Stimulated activated CD4-positive, alpha-beta T cell treated with anti-CD3 and anti-CD28 coated beads, Interleukin-12 subunit alpha, Interleukin-12 subunit beta, amount 100 ng/mL, for 4 hours (primary cell): ENCODE measurements at places on chromosomes 1 and 21.

DNA sequence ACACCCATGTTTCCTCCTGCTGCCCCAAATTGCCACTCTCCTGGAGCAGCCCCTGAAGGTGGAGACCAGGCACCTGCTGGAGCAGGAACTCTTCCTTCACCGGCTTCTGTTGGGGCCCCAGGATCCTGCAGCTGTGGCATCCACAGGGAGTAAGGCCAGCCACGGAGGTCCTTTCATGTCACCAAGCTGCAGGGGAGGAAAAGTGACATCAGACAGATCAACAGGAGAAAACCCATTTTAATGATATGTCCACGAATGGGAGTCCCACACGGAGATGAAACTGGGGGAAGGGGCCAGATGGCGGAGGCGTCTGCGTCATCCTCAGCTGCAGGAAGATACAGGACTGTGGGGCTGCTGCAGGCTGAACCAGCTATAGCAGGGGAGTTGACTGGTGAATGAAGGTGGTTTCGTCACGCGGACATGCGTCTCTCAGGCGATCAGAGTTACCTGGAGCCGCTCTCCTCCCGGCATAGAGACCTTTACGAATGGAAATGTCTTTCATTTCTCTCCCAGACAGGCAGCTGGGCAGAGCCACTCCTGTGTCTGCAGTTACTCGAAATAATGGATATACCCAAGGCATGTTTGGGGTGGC lies 9.9 kb downstream of the TP73 start:
- DNase-seq = no peak

DNA sequence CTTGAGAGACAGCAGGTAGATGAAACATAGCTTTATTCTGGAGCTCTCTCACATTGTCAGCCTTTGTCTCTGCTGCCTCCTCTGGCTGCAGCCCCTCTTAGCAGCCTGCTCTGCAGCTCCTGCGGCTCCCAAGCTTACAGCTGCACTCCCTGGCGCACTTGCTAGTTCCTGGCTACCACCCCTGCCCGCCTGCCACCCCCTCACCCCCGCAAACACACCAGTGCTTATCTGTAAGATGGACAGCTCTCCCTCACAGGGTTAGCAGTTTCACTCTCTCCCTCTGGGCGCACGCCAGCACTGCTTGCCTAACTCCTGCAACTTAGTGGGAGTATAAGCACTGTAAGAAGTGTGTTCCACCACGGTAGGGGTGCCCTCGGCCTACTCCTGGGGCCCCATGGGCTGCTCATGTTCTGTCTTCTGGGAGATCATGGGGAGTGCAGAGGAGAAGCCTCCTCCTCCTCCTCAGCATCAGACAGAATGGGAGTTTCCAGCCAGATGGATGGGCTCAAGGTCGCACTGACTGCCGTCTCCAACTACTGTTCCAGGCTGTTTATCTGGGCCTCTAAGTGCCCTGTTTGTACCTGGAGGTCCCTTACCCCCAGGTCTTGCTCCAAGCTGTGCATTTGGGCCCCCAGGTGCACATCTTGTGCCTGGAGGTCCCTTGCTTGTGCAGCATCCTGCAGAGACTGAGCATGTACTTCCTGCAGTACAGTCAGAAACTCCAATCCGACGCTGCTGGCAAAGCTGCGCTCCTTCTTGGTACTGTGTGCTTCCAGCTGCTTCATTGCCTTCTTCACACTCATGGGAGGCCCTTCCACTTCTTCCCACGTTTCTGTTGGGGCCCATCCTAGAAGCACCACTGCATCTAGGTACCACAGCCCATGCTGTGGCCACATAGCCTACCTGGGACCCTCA lies 1388.1 kb downstream of the AMY1C start:
- DNase-seq = no peak

- no peak for DNase-seq
Measured at GRCh38 chr1:205332015-205332791, 10.7 kb upstream of the NUAK2 start.

DNA sequence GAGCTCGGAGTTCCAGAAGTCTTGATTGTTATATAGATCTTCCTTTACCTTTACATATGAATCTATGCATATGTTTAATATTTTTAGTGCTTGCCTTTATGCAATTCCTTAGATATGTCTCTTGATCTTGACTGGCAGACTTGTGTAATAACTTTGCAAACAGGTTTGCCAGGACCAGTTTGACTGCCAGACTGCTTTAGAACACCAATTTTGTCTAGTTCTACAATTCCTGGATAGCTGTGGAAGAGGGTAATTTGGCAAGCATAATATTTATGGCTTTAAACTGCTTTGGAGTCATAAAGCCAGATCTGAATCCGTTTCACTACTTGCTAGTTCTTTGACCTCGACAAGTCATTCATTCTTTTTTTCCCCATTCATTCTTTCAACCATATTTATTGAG lies 250.0 kb downstream of the FAF1 start:
- no peak for DNase-seq

DNA sequence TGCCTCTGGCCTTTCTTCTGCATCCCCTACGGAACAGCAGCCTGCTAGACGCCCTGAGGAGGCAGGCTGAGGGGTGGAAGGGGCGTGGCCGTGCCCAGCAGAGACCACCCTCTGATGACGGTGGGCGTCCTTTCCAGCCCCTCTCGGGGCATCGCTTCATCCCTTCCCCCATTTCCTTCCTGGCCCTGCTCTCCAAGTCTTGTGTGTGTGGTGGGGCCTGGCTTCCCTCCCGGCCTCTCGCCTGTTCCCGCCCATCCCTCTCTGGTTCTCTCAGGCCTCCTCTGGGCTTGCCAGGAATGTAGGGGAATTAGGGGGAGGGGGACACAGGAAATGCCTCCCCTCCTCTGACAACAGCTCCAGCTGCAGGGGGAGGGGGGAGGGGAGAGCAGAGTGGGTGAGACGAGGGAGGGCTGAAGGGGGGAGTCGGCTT lies 51.1 kb downstream of the SKI start:
- no peak for DNase-seq

- no peak for DNase-seq
Measured at GRCh38 chr1:192747943-192748342, 60.9 kb upstream of the RGS2 start.

- no peak for DNase-seq
Measured at GRCh38 chr1:115056395-115056798, 26.8 kb downstream of the TSHB start.

- no peak for DNase-seq
Measured at GRCh38 chr1:156655151-156655903, 13.4 kb downstream of the BCAN start.

DNA sequence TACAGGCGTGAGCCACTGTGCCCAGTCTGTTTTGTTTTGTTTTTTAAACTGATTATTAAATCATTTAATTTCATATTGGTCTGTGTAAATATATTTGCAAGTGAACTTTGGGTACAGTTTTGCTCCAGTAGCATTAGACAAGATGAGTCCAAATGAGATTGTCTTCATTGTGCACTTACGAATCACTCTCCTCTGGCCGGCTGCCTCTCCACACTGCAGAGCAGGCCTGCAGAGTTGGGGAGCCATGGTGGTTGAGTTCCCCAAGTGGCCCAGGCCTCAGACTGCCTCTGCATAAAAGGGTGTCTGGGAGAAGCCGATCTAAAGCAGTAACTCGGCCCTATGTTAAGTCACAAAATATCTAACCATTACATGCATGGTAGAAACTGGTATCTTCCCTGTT lies 74.8 kb downstream of the ATP5PO start:
- DNase-seq = no peak

DNA sequence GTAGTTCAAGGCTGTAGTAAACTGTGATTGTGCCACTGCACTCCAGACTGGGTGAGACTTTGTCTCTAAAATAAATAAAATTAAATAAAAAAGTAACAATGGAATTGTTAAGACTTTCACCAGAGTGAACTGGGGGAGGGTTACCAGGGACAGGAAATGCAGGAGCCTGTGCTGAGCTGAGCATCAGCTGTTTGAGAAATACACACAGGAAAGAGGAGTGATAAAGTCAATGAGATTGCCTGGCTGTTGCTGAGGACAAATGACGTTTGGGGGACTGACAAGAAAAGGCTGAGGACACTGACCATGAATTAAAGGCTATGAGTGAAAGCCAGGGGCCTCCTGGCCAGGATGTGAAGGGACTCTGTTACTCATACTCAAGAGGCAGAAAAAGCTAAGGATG lies 226.3 kb downstream of the SETD4 start:
- no peak for DNase-seq

- no peak for DNase-seq
Measured at GRCh38 chr1:11516961-11517635, 38.1 kb downstream of the DISP3 start.

DNA sequence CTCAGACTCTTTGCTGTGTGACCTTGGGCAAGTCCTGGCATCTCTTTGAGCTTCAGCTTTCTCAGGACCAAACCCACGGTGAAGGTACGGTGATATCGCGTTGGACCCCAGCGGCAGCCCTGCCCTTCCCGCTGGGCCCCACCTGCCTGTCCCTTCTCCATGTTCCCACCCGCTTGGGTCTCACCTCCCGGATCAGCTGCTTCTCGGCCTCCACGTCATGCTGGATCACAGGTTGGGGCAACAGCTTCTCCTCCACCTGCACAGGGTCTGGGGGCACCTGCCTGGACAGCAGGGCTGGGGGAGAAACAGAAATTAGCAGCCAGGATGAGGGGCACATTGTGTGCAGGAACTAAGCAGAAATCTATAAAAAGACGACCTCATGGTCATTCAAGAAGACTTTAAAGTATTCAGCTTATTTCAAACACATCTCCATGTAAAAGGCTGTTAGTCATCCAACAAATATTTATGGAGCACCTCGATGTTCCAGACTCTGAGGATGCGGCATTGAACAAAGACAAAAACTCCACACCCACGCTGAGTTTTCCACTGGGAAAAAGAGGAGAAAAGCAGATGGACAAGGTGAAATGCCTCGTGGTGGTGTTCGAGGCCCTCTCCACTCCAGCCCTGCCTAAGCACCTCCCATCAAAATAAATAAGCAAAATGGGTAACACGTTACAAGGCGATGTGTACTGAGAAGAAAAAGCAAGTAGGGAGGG lies 19.5 kb downstream of the KIF17 start:
- no peak for DNase-seq

DNA sequence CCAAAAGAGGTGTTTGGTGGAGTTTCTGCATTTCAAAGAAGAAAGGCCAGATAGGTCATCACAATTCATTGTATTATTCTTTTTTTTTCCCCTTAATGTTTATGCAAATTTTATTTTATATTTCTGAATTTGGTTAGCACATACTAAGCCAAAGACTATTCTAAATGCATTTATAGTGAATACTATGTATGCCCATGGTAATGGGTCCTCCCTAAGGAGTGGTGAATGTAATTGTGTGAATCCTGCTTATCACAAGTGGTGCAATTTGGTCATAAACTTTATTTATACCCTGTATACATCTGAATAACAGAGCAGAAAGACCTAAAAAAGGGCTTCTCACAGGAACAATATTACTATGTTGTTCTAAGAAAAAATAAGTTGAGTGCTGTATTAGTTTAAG lies 99.1 kb downstream of the CD247 start:
- DNase-seq = no peak

DNA sequence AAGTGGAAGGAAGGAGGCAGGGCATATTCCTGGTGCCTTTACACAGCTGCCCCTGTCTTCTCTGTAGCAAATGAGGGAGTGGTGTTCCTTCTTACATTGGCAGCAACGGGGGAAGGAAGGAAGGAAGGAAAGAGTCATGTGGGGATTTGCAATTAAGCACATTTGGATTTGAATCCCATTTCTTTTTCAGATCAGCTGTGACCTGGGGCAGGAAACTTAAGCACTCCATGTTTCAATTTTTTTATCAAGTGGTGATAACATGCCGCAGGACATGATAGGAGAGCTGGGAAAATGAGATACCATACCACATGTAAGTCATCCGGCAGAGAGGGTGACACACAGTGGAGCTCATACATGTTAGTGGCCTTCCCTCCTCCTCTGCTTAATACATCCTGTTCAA lies 186.8 kb downstream of the APP start:
- no peak for DNase-seq

GRCh38 chr1:214492401-214493075 lies 58.9 kb downstream of the PTPN14 start:
- no peak for DNase-seq

DNA sequence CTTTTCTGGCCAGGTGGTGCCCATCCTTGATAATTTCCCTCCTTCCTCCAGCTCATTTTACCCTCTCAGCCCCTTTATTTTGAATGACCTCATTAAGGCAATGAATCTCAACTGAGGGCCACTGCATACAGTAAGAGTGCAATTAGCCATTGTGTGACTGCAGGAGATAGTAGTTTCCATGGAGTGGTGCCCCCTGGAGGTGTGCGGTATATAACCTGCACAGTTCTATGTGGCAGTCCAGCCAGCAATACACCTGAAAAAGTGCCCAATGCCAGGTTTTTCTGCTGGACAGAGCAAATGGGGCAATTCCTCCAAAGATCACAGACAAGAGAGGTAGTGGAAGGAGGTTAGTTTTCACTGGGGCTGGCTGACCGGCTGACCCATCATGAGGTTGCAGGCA lies 25.9 kb upstream of the LRRC38 start:
- DNase-seq = no peak

DNA sequence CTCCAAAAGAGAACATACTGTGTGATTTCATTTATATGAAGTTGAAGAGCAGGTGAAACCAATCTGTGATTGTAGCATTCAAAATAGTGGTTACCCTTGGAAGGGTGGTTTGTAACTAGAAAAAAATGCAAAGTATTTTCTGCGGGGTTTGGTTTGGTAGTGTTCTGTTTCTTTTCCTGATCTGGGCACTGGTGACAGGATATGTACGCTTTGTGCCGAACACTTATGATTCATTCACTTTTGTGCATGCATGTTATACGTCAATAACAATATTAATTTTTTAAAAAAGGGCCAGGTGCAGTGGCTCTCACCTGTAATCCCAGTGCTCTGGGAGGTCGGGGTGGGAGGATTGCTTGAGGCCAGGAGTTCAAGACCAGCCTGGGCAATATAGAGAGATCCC lies 63.8 kb downstream of the CD34 start:
- no peak for DNase-seq

GRCh38 chr1:220783453-220783852 lies 3.3 kb upstream of the MTARC1 start:
- DNase-seq = no peak

GRCh38 chr1:94416901-94417727 lies 1.1 kb upstream of the ABCD3 start:
- DNase-seq = no peak

GRCh38 chr1:116167625-116168276 lies 56.6 kb downstream of the MAB21L3 start:
- DNase-seq = no peak

GRCh38 chr1:90341516-90341915 lies 346.6 kb downstream of the ZNF326 start:
- no peak for DNase-seq

- DNase-seq = no peak
Measured at GRCh38 chr1:60990714-60991090, 91.7 kb upstream of the NFIA start.

- no peak for DNase-seq
Measured at GRCh38 chr21:38669186-38669585, 136.5 kb upstream of the ETS2 start.

GRCh38 chr1:175902281-175902680 lies 158.9 kb upstream of the TNR start:
- DNase-seq = no peak
